ENCODE measurements at places on chromosomes 12 and 14.

DNA sequence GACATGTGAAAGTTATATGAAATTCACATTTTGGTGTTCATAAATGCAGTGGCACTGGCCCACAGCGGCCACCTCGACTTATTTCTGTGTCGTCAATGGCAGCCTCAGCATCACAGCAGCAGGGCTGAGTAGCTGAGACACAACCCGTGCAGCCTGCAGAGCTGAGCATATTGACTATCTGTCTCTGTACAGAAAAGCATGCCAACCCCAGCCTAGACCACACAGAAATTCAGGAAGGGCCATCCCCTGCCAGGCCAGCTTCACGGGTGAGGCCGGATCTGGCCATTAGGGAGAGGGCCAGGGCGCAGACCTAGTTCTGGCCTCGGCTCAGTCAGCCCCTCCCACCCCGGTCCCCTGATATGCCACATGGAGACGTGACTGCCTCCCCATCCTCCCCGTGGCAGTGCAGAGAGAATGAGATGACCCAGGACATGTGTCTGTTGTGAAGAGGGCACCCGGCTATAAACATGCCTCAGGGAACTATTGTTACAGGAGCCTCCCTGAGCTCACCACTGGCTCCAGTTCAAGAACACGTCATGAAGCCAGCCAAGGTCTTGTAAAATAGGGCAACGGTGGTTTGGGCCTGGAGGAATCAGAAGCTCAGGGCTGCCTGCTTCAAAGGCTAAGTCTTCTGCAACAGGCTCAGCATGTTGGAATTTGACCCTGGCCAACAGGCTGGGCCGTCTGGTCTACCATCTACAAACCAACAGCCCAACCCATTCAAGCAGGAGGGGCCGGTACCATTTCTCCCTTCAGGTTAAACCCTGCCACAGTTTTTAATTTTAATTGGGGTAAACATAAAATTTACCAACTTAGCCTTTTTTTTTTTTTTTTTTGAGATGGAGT is 25.5 kb downstream of the SCARB1 start:
- DNase-seq = peak; percentile 81

- DNase-seq = no peak
Measured at GRCh38 chr12:127655691-127656090, 611.3 kb upstream of the TMEM132C start.

DNA sequence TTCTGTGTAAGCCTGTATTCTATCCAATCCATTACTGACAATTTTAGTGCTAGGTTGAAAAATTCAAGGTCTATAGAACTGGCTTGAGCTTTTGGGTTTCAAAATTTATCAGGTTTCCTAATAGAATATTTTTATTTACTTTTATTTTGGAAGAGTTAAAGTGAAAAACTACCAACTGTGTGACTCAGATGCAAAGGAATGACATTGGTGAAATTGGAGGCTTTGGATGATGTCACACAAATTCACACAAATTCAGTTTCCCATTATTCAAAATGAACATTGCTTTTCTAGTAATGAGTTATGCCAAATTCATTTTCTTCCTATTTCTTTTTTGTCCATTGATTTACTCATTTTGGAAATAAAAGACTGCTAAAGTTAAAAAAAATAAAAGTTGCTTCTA is 186.9 kb downstream of the ALX1 start:
- DNase-seq = no peak

- DNase-seq = no peak
Measured at GRCh38 chr14:102241147-102241546, 63.8 kb downstream of the MOK start.

GRCh38 chr14:92413379-92413778 is 90.4 kb downstream of the SLC24A4 start:
- DNase-seq = peak; percentile 51

DNA sequence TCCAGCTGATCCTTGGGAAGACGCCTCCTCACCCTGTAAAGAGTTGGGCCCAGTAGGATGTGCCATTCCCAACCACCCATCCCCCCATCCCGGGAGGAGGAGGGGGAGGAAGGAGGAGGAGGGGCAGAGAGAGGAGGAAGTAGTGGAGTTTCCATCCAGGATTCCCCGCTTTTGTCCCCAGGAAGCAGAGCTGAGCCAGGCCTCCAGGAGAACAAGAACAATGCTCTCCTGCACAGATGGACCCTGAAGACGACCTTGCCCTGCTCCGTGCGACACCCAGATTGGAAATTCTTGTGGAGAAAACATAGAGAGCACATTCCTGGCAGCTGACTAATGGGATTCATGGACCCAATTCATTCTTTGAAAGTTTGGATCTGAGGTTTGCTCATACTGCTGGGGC is 132.3 kb upstream of the CRY1 start:
- DNase-seq = no peak

- DNase-seq = no peak
Measured at GRCh38 chr12:105164068-105164467, 56.5 kb downstream of the WASHC4 start.

DNA sequence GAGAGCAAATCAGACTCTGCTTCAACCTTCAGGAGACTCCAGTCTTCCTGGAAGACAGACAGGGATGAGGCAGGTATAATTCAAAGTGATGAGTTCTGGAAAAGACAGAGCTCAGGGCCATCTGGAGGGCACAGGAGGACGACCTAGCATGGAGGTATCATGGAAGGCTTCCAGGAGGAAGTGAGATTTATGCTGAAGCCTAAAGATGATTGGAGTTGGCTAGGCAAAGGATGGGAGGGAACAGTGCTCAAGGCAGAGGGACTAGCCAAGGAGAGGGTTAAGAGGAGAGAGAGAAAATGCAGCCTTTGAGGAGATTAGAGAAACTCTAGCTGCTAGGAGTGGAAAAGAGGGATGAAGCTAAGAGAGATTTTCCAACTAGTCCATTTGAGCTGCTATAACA is 438.5 kb downstream of the MED13L start:
- no peak for DNase-seq

GRCh38 chr12:61796846-61797245 is 463.4 kb upstream of the USP15 start:
- DNase-seq = no peak

- DNase-seq = peak; percentile 18
Measured at GRCh38 chr12:122842505-122843405, 7.5 kb downstream of the HIP1R start.

DNA sequence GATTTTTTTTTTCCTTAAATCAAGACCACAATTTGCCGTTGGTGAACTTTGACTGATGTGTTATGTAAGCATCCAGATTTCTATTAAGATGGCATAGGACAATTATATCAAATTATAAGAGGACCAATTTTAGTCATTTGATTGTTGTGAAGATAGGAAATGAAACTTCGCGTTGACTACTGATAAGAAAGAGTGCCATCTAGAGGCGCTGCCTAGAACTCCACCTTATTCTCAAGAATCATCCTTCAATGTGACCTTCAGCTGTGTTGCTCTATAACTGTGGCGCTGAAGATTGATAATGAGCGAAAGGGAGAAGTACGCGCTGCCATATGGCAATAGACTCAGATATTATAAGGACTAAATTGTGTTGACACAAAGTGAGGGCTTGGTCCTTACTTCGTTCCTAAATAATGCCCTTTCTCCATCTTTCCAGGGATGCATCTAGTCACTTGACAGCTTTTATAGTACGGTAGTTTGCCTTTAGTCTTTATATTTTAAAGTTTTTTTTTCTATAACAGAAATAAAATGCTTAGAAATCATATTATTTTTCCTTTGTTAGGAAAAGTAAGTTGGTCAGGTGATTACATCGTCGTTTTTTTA is 350.8 kb upstream of the STXBP6 start:
- DNase-seq = peak; percentile 38

- no peak for DNase-seq
Measured at GRCh38 chr12:27400856-27401354, 45.6 kb upstream of the SMCO2 start.

DNA sequence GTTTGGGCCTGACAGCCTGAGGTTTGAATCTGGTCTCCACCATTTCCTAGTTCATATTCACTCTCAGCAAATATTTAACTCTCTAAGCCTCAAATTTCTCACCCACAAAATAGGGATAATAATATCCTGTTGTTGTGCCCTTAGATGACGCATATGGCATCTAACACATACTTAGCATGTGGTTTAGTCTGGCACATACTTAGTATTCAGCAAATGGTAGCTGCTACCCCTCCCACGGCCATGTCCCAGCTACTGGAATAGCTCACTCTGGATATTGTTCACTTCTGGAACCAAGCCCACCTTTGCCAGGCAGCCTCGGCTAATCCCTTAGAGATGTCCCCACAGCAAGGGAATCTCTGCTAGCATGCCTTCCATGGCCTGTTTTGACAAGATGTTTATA is 53.3 kb downstream of the BICD1 start:
- DNase-seq = peak; percentile 43

- no peak for DNase-seq
Measured at GRCh38 chr12:132067182-132067581, 76.9 kb downstream of the DDX51 start.

GRCh38 chr12:24062642-24063245 is 113.3 kb upstream of the SOX5 start:
- no peak for DNase-seq

DNA sequence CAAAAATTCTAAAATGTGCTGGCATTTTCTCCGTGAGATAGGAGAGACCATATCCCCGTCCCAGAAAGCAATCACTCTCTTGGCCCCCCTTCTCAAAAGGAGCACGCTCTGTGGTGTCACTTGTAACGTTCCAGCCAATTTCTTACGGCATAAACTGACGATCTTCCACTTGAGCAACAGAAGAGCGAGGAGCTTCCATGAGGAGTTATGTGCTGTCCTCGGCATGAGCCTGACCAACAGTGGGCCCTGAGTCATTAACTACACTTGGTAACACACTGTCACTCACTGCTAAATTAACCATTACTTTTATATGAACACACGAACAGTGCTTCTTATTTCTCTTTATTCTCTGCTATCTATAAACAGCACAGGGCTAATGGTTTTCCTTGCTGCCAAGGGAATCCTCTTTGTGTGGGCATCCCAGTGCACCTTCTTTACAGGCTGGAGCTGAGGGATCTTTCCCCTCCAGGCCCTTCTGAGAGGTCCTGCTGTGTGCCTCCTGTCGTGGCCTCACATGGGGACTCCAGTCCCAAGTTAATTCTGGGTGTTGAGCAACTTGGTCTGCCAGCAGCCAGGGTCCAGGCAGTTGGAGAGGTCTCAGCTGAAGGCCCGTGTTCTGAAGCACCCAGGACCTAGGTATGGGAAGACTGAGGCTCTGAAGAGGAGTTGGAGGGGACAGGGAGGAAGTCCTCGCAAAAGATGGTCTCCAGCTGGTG is 9.4 kb downstream of the SLC6A13 start:
- no peak for DNase-seq

DNA sequence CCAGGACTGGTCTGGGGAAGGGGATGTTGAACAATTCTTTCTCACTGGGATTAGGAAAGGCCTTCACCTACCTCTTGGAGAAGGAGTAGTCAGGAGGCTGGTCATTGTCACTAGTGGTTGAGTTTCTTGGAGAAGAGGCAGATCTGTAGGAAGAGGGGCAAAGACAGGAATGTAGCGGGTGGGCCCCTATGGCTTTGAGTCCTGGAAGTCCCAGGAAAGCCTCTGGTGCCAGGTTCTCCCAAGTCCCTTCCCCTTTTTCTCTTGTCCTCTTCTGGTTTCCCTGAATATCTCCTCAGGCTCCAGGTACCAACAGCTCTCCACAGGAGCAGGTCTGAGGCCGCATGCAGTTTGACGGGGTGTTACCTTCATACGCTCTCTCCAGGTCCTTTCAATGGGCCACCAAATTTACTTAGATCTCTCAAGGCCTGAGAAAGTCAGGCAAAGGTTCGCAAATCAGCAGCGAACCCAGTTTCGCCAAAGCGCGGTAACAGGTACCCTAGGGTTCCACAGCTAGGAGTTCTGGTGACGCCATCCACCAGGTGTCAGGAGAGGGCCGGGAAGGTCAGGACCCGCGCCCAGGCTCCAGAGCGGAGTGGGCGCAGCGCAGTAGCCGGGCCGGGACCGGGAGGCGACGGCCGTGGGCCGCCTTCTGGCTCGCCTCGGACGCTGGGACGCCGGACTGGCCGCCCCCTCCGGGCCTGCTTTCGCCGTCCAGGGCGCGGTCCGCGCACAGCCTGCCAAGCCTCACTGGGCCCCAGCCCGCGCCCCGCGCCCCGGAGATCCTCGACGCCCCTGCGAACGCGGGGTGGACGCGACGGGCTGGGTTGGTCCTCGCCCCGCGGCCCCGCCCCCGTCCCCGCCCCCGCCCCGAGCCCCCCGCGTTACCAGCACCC is 795 bp downstream of the SMAGP start:
- peak; percentile 49 for DNase-seq

DNA sequence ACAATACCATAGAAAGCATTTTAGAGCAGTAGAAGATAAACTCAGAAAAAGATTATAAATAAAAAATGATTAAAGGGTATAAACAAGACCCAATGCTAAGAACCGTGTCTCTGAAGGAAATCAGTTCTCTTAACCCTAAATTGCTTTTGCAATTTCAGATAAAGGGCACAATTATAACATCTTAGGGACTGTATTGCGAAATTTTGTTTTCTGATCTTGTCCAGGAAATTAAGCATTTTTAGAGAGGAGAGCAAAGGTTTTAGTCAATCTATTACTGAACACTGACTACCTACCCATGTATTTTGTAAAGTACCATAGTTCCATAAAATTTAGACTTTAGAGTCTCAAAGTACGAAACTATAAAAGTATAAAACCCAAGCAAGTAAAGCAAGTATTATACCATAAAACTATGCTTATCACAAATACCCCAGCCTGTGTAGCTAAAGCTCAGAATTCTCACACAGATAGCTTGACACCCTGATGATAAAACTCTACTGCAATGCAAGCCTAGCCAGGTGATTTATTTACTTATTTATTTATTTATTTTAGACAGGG is 6.8 kb upstream of the CHPT1 start:
- no peak for DNase-seq

DNA sequence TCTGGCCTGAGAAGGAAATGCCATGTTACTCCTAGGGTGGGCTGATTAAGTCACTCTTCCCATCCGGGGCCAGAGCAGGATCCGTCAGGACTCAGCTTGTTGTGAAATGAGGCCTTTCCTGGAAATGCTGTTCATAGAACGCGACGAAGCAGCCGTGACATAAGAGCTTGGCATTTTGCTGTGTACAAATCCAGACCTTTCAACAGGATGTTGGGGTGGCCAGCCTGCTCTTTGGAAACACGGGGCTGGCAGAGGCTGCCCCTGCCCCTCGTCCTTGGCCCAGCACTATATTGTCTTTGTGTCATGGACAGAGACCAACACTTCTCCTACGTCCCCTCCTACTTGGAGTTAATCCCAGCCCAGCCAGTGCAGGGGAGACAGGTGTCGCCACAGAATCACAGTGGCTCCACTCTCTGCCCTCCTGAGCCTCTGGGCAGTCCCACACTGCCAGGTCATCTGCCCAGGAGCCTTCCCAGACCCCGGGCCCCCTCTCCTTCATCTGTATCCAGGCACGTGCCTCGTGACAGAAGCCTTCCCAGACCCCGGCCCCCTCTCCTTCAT is 18.6 kb upstream of the EIF5 start:
- DNase-seq = peak; percentile 47

- no peak for DNase-seq
Measured at GRCh38 chr14:68361231-68361630, 431.6 kb downstream of the ZFP36L1 start.

DNA sequence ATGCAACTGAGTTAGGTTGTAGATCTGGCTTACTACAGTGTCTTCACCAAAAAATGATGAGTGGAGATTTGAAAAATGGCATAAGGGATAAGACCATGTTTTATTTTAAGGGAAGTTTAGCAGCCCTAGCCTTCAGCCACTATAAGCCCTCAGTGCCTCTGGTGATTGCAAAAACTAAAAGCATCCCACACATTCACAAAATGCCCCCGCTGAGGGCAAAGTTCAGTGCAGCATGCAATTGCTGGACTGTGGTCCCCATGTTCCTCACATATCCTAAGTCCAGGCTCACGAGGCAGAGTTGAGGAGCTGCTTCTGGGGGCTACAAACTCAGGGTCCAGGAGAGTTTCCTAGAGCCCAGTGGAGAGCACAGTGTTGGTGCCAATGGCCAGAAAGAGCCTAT is 29.6 kb upstream of the NCOR2 start:
- DNase-seq = no peak

GRCh38 chr12:61676520-61676919 is 583.7 kb upstream of the USP15 start:
- DNase-seq = no peak
